ENCODE measurements at places on chromosomes 7 and 10.

GRCh38 chr10:79346388-79347225, 662 bp upstream of the PPIF start:
- no peak for DNase-seq

DNA sequence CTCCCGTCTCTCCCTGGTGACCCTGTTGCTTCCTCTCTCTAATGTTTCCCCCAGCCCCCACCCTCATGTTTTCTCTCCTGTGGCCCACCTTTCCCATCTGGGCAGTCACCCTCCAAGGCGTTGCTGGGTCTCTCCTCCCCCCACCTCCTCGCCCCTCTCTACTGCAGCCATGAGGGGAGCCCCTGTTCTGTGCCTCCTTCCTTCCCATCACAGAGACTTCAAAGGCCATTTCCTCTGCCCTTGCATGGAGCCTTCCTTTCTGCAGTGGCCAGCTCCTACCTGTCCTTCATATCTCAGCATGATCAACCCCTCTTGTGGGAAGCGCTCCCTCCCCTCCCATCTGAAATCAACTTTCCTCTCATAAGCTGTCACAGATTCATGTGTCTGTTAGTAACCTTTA, 194.0 kb upstream of the PRSS58 start:
- no peak for DNase-seq

DNA sequence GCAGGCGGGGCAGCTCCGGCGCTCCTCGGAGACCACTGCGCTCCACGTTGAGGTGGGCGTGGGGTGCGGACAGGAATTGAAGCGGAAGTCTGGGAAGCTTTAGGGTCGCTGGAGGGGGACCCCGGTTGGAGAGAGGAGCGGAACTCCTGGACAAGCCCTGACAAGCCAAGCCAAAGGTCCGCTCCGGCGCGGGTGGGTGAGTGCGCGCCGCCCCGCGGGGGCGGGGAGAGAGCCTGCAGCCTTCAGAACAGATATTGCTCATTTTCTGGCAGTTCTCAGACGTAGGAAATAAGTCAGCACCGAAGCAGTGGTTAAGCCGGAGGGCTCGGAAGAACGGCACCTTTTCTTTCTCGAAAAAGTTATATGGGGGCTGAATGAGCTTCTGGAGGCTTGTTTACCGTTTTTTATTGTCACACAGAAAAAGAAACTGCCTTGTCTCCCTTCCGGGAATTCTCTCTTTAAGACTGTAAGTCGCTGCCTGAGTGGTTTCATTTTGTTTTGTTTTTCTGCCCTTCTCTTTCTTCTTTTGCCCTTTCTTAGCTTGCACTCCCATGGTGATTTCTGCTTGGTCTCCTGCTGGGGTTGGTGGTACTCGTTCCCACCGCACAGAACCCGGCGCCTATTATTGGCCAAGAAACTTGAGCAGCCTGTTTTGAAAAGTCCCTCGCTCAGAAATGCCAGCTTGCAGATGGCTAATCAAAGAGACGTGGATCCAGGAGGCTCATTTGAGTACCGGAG, 732 bp downstream of the FAS start:
- peak; percentile 60 for DNase-seq

DNA sequence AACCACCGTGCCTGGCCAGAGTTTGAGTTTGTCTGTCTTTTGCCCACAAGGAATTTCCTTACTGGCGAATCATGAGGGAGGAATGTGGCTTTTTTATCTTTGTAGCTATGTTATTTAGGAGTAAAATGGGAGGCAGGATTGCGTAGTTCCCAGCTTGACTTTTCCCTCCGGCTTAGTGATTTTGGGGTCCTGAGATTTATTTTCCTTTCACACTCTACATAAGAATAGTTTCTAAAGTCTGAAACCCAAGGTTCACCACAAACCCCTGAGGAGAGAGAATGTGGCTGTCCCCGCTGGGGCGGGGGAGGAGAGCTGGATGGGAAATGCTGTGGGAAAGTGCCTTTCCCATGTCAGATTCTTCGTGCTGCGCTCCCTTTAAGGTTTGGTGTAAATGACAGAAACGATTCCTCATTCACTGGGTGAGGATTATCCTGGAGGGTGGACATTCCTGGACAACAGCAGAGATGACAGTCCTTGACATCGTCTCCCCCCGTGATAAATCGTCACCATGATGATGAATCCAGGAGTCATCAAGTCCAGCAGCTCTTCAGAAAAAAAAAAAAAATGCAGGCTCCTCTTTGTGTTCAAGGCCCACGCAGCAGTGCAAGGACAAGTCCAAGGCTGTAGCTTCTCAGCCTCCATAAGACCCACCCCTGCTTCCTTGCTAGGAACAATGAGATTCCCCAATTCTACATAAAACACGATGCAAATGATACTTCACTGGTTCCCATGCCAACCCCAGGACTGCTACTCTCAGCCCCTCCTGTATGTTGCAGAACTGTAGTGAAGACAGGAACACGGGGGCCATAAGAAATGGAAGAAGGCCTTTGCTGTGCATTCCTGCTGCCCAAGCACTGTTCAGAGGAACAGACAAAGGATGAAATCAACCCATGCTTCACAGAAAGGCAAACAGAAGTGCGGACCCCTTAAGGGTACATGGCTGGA, 233.1 kb downstream of the CCDC3 start:
- no peak for DNase-seq

DNA sequence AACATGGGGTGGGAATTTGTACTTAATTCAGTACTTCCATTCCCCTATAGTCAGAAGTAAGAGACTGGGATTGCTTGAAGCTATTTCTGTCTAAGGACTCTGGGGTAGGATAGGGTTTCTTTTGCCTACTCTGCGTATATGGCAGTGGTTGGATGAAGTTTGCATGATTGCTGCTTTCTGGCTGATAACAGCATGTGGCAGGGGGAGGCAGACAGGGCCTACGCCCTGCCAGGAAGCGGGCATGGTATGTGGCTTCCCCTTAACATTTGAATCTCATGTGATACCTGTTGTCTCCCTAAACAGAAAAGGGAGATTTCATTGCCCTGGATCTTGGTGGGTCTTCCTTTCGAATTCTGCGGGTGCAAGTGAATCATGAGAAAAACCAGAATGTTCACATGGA, 57.1 kb downstream of the TACR2 start:
- peak; percentile 43 for DNase-seq

- no peak for DNase-seq
Observed at GRCh38 chr7:81460250-81461045, 309.4 kb downstream of the HGF start.

DNA sequence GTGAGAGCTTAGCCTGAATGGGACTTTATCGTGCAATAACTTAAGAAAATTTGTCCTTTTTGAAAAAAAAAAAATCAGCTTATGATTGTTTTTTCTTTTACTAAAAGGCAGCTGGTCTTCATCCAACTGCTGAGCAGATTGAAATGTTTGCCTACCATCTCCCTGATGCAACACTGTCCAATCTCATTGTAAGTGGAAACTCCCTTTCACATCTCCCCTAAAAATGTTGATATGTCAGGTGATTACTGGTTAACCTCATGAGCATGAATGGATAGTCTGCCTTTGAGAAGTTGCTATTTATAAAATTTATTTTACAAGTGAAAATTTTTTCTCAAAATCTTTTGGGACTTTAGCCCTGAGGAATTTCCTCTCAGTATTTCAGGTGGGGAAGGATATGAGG, 17.8 kb upstream of the HKDC1 start:
- no peak for DNase-seq

- no peak for DNase-seq
Observed at GRCh38 chr10:23291551-23292334, 52.9 kb downstream of the C10orf67 start.

- DNase-seq, result no peak
Observed at GRCh38 chr10:70293169-70293843, 9.5 kb upstream of the NPFFR1 start.

- no peak for DNase-seq
Observed at GRCh38 chr10:48780341-48780740, 95.7 kb downstream of the WDFY4 start.

GRCh38 chr7:132614428-132615318, 38.4 kb upstream of the PLXNA4 start:
- no peak for DNase-seq

- DNase-seq, result no peak
Observed at GRCh38 chr10:48685731-48686130, 1.1 kb downstream of the WDFY4 start.

- DNase-seq, result no peak
Observed at GRCh38 chr10:88995156-88995876, 4.7 kb downstream of the FAS start.

GRCh38 chr10:34584164-34584563, 230.9 kb downstream of the PARD3 start:
- no peak for DNase-seq

DNA sequence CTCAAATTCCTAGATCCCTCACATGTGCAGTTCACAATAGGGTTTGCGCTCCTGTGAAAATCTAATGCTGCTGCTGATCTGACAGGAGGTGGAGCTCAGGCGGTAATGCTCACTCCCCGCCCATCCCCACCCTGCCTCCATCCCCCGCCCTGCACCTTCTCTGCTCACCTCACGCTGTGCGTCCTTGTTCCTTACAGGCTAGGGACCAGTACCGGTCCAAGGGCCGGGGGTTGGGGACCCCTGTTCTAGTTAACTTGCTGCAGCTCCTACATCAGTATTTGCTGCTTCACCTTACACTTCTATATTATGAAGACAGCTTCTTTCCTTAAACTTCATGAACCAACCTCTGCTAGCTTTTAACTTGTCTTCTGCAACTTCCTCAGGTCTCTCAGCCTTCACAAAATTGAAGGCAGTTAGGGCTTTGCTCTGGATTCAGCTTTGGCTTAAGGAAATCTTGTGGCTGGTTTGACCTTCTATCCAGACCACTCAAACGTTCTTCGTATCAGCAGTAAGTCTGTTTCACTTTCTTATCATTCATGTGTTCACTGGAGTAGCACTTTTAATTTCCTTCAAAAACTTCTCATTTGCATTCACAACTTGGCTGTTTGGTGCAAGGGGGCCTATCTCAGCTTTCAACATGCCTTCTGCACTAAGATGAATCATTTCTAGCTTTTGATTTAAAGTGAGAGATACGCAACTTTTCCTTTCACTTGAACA, 1.7 kb upstream of the TNKS2 start:
- DNase-seq, result peak; percentile 41

- no peak for DNase-seq
Observed at GRCh38 chr7:85055906-85056305, 130.9 kb downstream of the SEMA3D start.

DNA sequence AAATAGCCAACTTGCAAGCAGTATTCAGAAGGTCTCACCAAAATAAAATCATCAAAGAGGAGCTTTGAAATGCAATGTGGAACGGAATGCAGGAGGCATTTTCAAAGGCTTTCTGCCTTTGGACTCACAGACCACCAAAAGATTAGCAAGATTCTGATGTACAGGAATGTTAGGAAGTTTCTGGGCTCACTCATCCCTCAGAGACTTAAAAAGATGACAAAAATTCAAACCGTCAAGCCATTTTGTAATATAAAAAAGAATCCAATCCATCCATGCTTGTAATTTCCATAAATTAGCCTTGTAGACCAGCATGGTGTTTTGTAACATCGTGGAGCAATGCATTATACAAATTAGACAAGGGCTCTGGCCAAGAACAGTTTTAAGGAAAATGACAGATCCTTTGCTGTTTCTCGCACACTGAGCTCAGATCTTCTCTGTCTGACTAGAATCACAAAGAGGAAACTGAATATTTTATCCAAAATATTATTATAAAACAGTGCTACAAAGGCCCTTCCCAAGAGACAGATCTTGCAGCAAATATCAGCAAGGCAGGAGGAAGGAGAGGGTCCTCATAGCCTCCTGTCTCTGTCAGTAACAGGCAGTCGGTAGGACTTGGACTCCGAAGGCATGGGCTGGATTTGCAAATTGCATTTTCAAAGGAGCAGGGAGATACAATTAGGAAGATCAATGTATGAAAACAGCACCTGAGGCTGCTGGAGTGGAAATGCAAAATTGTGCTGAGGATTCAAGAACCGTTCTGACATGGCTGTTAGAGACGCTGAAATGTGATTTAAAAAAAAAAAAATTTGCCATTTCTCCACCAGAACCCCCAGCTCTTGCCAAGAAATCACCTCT, 57.4 kb upstream of the NRP1 start:
- DNase-seq, result no peak

DNA sequence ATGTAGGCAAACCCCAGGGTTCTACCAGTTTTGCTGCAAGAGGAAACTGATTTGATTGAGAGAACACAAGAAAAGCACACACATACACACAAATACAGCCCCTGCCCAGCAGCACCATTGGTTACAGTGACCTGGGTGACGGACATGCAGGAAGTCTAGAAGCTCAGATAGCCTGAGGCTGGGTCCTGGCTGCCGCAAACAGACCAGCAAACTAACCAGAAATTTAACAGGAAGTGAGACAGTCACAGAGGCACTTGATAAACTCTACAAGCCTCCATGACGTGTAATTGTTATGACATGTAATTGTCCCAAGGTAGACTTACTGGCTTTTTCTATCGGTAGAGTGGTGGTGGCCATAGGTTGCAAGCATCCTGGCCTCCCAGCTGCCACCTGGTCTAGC, 58.9 kb downstream of the PRKAR2B start:
- DNase-seq, result peak; percentile 41

DNA sequence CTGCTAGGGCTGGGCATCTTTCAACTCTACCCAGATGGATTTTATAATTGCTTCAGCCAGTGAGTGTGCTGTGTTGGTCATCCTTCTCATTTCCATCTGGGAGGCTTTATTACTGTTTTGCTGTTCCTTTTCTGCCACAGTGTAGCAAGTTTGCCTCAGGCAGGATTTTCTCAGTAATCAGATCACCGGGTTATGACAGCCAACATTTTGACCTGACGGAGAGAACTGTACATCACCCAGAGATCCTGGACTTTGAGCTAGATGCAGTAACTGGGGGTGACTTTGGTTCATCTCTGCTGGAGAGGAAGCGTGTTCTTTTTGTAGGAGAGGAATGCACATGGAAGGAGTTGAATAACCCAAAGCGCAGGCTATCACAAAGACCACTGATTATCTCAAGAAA, 111.8 kb upstream of the AGR3 start:
- DNase-seq, result no peak

Data from CD4-positive, alpha-beta T cell treated with Interleukin-15 for 1 hour (primary cell).